NCI-H526 (cell line): ENCODE measurements at places on chromosomes 12 and 14.
A peak's percentile ranks its signal among the peaks of the same experiment; 100 is the strongest.

DNA sequence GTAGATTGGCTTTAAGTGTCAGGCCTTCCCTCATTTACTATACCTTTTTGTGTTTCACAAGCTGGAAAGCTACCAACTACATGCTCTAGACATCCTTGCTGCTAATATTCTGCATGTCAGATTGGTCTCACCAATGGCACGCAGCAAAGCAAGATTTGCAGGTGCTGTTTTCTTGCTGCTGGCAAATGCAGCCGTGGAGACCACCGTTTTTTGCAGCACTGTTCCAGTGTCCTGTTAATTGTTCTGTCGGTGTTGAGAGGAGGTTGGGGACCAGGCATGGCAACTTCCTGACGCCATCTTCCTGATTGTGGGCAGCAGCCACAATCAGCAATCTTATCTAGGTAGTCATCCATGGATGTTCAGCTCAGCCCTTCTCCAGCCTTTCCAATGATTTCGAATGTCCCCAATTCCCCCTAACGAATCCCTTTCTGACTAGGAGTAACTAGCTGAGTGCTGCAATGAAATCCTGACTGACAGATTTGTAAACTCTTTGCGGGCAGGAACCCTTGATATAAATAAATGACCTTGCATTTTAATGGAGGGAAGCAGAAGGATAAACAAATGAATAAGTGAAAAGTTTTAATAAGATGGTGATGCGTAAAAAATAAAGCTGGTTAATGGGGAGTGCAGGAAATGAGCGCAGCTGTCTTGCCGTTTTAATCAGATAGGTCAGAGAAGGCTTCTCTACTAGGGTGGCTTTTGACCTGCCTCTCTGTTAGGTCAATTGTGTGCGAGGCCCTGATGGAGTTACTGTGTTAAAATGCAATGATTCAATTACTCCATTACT is 574 bp upstream of the CRADD start:
- no peak for DNase-seq

- DNase-seq: no peak
These were observed 77.0 kb downstream of the CPSF2 start for GRCh38 chr14:92198804-92199203.

GRCh38 chr12:118371321-118372282 is 1.1 kb downstream of the TAOK3 start:
- peak; percentile 40 for DNase-seq

DNA sequence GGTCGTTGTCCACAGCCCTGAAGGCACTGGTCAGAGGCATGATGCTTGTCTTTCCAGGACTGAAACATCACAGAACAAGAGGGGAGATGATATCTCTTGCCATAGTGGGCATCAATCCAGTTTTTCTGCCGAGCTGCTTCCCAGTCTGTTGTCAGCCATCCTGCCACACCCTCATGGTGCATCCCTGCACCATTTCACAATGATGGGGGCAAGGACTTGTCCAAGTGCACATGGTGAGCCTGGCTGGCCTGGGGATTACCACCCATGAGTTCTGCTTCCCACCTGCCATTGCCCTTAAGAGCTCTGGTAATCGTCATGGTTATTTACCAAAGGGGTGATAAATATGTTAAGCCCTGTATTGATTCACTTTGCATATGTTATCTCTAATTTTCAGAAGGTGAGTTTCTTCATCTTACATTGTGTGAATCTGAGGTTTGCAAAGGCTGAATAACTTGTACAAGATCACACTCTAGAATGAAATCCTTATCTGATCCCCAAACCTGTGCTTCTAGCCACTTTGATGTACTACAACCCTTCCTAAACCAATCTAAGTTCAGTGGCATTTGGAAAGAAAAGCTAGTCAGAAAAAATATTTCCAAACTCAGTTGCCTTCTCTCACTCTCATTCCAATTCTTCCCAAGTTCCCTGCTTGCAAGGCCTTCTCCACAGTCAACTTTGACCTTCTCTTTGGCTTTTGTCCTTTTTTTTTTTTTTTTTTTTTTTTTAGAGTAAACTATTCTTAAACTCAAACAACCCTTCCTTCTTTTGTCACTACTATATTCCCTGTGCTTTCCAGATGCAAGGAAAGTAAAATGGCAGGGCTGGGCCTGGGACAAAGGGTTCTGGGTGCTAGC is 2.3 kb downstream of the AVIL start:
- DNase-seq: no peak

GRCh38 chr12:69475237-69475975 is 5.2 kb downstream of the FRS2 start:
- DNase-seq: no peak

- DNase-seq: no peak
These were observed 41.2 kb downstream of the BEGAIN start for GRCh38 chr14:100546051-100546443.

- no peak for DNase-seq
These were observed 270.5 kb upstream of the PWP1 start for GRCh38 chr12:107415071-107415470.

DNA sequence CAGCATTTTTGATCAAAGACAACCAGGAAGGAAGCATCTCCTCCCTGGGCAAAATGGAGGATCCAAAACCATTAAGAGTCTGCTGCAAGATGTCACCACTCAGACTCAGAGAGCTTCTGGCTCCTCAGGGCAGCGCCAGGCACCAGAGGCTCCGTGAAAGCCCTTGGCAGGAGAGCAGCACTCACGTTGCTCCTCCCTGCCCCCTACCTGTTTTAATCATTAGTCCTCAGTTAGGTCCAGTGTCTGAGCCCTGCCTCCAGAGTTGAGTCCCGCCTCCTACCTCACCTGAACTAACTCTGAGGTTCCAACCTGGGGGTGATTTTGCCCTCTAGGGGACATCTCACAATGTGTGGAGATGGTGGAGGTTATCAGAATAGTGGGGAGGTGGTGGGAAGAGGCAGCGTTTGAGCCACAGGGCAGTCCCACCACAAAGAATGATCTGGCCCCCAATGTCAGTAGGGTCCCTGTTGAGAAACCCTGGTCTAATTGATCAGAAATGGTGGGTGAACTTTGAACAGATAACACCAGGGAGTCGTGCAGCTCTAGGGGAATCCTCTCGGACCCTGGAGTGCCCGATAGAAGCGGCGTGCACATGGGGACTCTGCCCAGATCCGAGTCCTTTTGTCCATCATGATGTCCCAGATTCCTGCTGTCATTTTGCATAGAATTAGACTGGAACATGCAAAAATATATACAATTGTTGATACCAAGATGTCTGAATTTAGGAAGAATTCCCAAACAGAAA is 156.7 kb upstream of the DIO3 start:
- no peak for DNase-seq

DNA sequence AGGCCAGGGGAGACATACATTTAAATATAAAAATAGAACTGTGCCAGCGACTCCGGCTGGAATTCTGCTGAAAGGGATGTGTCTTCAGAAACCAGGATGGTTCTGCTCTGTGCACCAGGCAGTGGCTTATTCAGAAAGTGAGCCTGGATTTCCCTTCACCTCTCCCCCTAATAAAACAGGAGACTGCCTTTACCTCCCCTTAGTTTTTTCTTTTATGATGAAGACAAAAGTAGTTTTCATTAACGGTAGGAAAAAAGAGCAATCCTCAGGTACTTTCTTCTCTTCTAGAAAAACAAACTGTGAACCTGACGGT is 346 bp downstream of the SLC7A8 start:
- DNase-seq: peak; percentile 31

DNA sequence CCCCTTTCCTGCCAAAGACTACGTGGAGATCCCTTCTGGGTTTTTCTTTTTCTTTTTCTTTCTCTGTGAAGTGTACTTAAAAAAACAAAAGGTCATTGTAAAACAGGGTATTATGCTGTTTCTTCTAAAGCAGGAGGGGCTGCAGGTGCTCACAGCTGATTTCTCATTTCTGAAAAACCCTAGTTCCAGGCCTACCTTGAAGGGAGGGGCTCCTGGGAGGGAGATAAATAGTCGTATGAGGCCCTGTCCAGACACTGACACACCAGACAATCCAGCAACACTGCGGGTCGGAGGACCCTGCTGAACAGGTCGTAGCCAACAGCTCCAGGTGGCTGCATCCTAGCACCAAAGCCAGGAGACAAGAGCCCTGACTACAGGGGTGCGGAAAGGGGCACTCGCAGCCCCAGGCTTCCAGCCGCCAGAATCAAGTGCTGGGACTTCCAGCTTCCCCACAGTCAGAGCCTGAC is 41.1 kb downstream of the PSMA6 start:
- no peak for DNase-seq

DNA sequence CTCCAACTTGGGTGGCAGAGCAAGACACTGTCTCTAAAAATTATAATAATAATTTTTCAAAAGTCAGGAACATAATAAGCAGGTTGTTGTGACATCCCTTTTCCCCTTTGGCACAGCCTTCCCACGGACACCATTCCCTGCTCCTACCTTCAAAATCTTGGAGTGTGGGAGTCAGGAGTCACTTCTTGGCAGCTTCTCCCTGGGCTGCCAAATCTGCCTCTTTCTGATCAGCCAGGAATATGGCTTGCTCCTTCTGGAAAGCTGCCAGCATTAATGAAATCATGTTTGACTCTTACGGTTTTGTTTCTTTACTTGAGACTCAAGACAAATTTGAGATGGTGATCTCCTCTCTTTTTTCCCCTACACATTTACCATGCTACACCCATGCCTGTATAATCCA is 391.4 kb upstream of the SYT1 start:
- DNase-seq: no peak

- DNase-seq: peak; percentile 64
These were observed 417.6 kb downstream of the PDZRN4 start for GRCh38 chr12:41605545-41606305.

DNA sequence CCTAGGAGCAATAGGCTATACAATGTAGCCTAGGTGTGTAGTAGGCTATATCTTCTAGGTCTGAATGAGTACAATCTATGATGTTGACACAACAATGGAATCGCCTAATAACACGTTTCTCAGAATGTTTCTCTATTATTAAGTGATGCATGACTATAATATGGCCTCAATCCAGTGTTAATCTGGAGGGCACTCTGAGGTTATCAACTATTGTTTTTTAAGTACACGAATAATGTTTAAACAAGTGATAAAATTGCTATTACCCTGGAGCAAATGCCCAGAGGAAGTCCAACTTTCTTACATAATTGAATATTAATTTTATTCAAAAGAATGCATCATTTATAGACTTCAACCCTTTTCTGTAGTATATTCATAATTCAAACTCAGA is 16.4 kb upstream of the CNIH1 start:
- no peak for DNase-seq

- DNase-seq: no peak
These were observed 263 bp downstream of the RCOR1 start for GRCh38 chr14:102592763-102593060.

GRCh38 chr14:73863209-73863608 is 11.6 kb downstream of the PTGR2 start:
- no peak for DNase-seq

GRCh38 chr12:18932211-18932610 is 194.3 kb downstream of the CAPZA3 start:
- DNase-seq: no peak

- DNase-seq: no peak
These were observed 270.6 kb downstream of the TTC8 start for GRCh38 chr14:89095036-89095435.

GRCh38 chr12:130596241-130596640 is 119.9 kb downstream of the RIMBP2 start:
- DNase-seq: no peak

DNA sequence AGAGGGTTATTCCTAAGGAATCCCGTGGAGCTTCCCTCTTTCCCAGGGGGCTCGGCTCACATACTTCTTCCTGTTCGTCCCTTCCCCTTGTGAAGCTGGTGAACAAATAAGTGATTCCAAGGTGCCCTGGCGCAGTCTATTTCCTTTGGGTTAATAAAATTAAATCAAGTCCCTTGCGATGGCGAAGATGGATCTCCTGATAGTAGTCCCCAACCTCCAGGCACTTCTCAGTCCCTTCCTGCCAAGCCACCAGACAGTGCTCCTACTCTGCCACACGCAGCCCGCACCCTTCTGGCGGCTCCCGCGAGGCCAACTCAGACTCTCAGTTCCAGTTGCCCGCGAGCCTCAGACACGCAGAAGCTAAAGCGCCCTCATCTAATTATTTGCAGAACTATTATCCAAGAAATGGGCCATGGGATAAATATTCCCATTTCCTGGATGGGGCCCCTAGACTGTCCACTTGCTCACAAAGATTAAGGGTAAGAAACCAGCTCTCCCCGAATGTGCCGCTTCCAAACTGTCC is 2.4 kb upstream of the SIX6 start:
- no peak for DNase-seq

- no peak for DNase-seq
These were observed at the start of gene KCNH5 for GRCh38 chr14:63045234-63045611. TSS of gene KCNH5 (minus strand) at chr14:63045458. CDS start at chr14:63045186, 272 bp downstream.

- no peak for DNase-seq
These were observed 375.1 kb upstream of the DDHD1 start for GRCh38 chr14:53528185-53528671.

- no peak for DNase-seq
These were observed 48.4 kb upstream of the TMTC2 start for GRCh38 chr12:82638324-82638723.

DNA sequence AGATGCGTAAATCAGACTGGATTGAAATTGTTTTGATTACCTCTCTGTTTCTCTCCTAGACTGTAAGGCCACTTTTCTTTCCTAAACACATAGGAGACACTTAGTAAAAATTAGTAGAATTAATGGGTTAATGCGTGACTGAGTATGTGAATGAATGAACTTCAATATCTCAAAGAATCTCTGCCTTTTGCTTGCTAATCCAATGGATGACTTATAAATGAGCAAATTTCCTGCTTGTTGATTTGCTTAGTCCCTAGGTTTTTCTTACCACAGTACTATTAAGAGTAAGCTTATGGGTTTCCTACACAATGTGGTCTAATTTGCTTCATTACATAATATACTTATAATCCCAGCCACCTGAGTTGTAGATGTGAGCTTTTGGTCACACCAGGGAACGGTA is 164.1 kb downstream of the SRGAP1 start:
- no peak for DNase-seq

- peak; percentile 62 for DNase-seq
These were observed 9.8 kb downstream of the CCER1 start for GRCh38 chr12:90945070-90945649.

DNA sequence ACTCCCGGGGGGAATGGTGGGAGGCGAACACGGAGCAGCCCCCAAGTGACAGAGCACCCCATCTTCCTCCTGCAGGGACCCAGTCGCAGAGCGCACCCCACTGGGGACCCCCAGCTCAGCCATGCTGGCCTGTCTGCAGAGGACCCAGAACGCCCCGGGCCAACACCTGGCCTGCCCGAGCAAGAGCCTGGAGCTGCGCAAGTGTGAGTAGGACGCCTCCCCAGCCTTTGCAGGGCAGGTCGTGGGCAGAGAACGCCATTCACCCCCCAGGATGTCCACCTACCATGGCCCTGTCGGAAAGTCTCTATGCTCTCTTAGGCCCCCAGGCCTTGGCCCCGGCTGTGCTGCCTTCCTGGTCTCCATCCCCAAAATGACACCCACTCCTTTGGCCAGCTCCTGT is 30.4 kb downstream of the FAM222A start:
- DNase-seq: no peak

- no peak for DNase-seq
These were observed 134.0 kb downstream of the SRGAP1 start for GRCh38 chr12:63978519-63978918.

- no peak for DNase-seq
These were observed 218.4 kb upstream of the C14orf180 start for GRCh38 chr14:104361101-104361591.

GRCh38 chr12:51371295-51371953 is 19.8 kb downstream of the GALNT6 start:
- no peak for DNase-seq

GRCh38 chr14:74840603-74841030 is 35.3 kb downstream of the PROX2 start:
- no peak for DNase-seq

- DNase-seq: no peak
These were observed 19.7 kb upstream of the SLC2A14 start for GRCh38 chr12:7892186-7892980.
